AG08396 (cell line): ENCODE measurements at places on chromosomes 1 and 21.

- DNase-seq = no peak
Measured at GRCh38 chr1:108082001-108082400, 117.0 kb upstream of the VAV3 start.

DNA sequence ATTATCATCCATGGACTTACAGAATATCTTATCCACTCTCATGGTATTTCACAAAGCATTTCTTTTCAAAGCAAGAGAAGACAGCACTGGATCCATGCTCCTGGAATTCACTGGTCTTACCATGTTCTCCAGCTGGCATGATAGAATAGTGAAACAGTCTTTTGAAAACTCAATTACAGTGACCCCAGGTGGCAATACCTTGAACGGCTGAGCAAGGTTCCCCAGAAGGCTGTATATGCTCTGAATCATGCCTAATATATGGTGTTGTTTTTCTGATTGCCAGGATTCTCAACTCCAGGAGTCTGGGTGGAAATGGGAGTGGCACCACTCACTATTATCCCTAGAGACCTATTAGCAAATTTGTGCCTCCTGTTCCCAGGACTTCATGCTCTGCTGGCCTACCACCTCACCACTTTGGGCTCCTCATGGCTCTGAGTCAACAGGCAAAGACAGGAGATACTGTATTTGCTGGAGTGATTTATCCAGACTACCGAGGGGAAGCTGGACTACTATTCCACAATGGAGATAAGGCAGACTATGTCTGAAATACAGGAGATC is 87.6 kb downstream of the CATSPERE start:
- no peak for DNase-seq

DNA sequence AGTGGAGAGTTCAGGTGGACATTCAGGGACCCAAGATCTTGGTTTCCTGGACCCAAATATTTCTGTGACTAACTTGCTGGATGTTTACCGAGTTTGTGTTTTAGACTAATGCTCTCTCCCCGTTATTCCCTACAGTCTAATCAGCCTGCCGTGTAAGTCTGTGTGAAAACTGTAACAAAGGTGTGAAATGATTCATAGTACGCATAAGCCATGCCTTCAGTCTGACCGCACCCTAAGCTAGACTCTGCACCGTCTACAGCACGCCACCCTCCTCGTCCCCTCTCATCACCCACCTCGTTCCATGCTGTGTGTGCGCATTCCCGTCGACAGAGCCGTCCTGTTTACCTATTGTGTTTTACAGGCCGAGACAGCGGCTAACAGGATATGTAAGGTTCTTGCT is 50.5 kb downstream of the ACTN2 start:
- no peak for DNase-seq

- DNase-seq = no peak
Measured at GRCh38 chr1:93663208-93663614, 18.4 kb downstream of the BCAR3 start.

DNA sequence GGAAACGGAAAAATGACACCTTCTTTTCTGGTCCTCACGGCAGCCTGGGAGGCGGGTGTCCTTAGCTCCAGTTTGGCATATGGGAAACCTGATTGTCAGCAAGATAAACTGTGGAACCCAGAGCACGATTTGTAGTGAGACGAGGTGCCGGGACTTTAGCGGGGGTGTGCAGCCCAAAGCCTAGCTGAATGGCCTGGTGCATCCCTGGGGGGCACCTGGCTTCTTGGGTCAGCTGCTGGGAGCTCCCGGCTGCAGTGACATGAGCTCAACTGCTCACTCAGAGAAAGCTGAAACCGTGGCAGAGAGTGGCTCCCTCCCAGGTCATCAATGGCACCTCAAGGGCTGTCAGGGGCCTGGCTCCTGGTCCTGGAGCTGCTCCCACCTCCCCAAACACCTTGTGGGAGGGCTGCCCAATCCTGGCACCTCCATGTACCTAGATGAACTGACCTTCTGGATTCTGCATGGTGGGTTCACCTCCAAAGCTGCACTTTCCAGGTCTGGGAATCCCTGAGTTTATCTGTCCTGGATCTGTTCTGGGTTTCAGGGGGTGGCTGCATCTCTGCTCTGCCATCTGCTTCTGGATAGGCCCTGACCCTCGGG is 260.5 kb downstream of the MATN1 start:
- DNase-seq = no peak
